Stimulated activated naive CD4-positive, alpha-beta T cell (primary cell): ENCODE measurements at places on chromosomes 2 and 18.

- DNase-seq, result no peak
Observed at GRCh38 chr2:176100547-176101140, 1.0 kb downstream of the HOXD12 start.

DNA sequence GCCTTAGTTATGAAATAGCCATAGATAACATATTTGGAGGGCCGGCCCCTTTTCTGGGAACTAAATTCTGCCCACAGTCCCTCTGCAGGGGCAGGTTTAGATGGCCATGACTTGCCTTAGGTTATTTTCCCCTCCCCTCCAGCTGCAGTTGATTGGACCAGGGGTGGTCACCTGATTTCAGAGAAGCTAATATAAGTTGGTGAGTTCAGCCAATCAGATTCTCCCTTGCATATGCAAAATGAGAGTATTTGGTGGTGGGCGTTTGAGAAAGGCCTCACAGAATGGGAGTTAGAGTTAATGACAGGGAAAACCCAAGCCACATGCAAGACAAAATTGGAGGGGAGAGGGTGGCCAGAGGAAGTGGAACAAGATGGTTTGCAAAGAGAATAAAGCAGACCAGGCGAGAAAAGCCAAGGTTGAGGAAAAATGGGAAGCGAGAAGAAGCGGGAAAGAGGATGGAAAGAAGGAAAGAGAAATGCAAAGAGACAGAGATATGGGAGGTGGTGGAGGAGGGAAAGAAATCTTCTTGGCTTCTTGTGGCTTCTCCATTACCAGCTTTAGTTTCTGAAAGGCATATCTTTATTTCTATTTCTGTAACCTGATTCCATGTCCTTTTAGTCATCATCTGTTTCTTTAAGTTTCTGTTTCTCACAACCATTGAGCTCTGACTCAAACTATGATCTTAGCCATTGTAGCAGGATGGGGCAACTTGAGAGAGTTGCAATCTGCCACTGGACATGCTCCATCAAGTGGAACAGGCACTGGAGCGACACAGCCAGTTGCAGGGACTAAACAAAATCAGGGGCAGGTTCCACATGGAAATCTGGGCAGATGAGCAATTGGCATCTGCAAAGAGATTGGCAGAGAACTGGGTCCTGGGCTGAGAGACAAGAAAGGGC, 108.1 kb upstream of the SIX3 start:
- DNase-seq, result no peak

DNA sequence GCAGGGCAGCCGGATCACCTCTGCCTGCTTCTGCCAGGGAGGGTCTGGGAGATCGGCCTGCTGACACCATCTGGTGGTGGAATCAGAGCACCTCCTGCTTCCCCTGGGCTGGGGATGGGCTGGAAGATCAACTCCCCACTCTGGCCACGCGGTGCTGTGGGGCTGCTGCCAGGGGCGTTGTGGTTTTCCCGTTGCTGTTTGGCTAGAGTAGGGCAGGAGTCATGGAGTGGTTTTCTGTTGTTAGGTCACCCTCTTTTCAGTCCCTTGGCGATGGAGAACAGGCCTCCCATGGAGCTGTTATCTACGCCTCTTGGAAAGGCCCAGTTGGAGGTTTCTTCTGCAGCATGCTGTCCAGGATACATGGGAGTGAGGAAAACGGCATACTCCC, 15.2 kb downstream of the BCL2L11 start:
- DNase-seq, result no peak

- no peak for DNase-seq
Observed at GRCh38 chr2:119464981-119465380, 33.3 kb downstream of the TMEM37 start.

DNA sequence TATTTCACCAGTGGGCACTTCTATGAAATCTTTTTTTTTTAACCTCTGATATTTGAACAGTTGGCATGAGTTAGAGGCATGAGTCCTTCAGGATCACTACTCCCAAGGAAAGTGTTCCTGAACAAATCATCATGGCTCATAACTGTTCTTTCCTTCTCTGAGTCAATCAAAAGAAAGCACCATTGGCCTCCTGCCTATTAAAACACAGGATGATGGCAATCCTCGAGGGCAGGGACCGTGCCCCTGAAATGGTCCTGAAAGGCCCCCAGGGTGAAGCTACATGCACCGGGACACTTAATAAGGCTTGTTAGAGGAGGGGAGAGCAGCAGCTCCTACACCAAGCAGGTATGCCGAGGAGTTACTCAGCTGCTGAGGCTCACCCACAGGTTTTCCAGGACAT, 43.5 kb downstream of the SLC14A2 start:
- no peak for DNase-seq

DNA sequence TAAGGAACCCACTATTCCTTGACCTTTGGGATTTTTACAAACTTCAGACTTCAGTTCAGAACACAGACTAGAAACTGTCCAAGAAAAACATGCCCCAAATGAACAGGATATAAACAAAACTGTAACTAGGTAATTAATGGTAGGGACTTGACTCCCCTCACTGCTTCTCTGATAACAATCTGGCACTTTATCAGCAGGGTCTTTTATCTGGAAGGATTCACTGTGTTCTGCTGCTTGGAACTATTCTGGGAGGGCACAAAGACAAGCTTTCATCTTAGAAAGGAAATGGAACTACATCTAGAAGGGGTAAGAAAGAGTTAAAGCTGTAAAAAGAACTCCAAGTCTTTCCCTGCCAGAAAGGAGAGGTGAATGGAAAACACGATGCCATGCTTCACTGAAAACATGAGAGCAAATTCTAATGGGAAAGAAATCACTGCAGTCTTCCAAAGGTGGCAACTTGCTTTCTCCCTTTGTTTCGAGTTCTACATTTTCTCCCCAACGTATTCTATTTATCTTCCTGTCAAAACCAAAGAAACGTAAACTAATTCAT, 181.2 kb downstream of the THADA start:
- DNase-seq, result no peak

GRCh38 chr18:48195787-48196186, 213.4 kb downstream of the ZBTB7C start:
- no peak for DNase-seq

DNA sequence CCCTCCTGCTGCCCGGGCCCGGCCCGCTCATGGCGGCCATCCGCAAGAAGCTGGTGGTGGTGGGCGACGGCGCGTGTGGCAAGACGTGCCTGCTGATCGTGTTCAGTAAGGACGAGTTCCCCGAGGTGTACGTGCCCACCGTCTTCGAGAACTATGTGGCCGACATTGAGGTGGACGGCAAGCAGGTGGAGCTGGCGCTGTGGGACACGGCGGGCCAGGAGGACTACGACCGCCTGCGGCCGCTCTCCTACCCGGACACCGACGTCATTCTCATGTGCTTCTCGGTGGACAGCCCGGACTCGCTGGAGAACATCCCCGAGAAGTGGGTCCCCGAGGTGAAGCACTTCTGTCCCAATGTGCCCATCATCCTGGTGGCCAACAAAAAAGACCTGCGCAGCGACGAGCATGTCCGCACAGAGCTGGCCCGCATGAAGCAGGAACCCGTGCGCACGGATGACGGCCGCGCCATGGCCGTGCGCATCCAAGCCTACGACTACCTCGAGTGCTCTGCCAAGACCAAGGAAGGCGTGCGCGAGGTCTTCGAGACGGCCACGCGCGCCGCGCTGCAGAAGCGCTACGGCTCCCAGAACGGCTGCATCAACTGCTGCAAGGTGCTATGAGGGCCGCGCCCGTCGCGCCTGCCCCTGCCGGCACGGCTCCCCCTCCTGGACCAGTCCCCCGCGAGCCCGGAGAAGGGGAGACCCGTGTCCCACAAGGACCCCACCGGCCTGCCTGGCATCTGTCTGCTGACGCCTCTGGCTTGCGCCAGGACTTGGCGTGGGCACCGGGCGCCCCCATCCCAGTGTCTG, 767 bp downstream of the RHOB start:
- DNase-seq, result peak; percentile 42

- no peak for DNase-seq
Observed at GRCh38 chr2:23809150-23809549, 117.8 kb downstream of the ATAD2B start.

DNA sequence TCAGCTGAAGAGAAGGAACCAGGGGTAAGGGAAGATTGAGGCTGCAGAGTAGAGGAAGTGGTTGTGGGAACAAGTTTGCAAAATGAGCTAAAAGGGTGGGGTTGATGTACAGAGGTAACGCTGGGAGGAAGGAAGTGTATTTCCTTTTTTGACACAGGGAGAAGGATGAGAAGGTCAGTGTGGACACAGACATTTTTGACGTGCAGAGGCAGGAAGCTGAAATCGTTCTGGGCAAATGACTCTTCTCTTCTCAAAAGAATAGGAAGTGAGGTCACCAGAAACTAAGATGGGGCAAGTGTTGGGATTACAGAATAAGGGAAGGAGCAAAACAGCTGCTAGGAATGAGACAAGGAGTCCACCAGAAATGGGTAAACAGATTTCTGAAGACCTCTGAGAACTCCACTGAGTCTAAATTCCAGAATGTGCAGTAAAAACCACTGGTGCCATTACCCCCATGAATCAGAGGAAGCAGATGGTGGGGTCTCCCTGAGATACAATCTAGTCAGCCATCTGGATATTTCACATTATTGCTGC, 20.0 kb upstream of the RNF149 start:
- DNase-seq, result peak; percentile 77

DNA sequence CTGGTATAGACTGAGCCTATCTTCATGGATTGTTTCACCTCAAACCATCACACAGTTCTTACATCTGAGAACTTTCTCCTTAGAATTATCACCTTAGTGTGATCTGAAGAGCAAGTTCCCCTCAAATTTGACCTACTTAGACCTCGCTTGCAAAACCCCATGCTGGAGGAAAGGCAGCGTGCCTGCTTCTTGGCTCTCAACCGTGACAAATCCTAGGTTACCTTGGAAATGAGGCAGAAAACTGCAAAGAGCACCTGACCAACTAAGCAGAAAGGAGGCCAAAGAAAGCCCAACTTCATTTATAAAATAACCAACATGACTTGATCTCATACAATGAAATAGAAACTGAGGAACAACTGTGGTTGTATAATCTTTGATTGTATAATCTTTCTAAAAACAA, 146.4 kb downstream of the RAB3GAP1 start:
- DNase-seq, result no peak

GRCh38 chr2:26352892-26353291, 6.3 kb upstream of the ADGRF3 start:
- DNase-seq, result no peak

GRCh38 chr2:170162271-170162632, 15.7 kb upstream of the MYO3B start:
- DNase-seq, result no peak

DNA sequence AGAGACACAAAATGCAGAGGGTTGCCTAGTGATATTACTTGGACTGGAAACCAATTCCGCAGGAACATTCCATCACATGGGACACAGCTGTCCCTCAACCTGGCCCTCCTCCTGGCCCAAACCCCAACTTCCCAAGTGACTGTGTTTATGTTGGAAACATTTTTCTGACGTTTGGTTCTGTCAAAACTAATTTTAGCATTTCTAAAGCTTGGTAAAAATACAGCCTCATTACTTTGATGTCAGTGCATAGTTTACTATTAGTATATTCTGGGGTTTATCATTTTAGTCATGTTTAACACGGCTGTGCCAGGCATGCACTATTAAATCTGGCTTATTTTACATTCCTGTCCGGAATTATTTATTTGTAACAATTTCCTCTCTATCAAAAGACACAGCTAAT, 69.9 kb downstream of the GLI2 start:
- DNase-seq, result no peak

GRCh38 chr2:135667045-135667444, 74.6 kb upstream of the UBXN4 start:
- DNase-seq, result no peak

DNA sequence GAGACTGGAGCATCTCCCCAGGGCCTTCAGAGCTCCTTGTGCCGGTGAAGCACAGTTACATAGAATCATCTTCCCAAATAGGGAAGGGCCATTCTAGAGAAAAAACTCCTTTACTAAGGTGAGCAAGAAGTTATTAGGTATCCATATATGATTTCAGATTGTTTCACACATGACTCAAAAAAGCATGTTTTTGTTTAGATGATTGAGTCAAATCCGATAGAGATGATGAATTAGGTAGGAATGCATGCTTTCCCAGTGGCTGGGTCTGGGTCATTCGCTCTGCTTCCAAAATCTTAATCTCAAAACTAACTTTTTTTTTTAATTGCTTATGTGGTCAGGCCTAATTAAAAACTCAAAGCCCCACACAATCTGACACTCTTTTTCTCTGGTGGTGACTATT, 3.8 kb downstream of the NT5C1B start:
- DNase-seq, result no peak

DNA sequence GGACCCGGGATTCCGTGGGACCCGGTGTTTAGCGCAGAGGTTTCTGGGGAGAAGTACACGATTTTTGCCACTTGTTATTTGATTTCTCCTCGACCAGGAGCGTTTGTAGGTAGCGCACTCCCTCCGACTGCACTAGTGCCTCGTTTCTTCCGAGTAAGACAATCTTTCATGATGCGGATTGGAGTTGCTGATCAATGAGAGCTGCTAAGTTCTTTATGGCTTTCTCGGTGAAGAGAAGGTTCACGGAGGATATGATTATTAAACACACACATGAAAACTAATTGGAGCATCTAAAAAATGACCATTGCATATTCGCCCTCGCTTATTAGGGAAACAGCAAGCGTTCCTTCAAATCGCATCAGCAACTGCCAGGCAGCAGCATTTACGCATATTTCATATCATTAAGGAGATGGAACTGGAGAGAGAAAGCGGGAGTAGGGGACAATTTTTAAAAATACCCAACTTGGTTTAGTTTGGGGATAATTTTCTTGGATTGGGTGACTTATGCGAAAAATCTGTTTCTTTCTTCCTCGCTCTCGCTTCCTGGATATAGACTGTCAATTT, 616 bp downstream of the EML6 start:
- DNase-seq, result no peak

DNA sequence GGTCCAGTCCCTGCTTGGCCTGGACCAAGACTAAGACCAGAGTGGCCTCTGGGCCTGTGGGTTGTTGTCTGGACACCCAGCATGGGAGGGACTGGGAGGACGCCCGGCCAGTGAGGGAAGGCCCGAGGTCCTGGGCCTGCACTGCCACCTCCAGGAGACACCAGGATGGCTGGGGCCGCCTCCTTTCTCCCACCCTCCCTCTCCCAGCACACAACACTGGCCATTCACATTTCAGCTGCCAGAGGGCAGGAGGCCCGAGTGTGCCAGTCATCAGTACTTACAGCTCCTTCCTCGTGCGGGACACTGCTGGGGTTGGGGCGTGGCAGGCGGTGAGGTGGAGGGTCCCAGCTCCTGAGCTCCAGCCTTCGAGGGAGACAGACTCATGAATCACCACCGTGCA, 133.5 kb downstream of the ASB1 start:
- DNase-seq, result no peak

DNA sequence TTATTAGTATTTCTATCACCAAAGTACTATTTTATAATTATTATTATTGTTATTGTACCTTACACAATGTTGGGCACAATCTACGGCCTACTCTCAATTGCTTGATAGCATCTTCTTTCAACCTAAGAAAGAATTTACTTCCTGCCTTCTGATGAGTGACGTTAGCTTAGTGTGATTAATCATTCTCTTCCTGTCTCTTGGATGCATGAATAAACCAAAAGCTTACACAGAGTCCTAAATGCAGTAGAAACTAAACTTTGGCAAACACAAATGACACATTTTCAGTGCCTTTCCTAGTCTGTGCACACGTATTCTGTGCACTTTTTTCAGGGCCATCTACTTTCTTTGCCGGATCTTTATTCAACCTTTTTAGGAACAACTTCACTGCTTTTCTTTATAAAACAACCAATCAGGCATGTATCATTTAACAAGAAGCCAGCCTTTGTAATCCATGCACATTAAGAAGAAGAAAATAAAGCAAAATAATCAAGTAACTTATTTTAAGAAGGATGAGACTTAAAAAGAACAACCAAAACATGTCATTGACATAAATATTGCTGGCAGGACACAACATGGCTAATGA, 19.1 kb downstream of the TRAK2 start:
- no peak for DNase-seq

- no peak for DNase-seq
Observed at GRCh38 chr2:232687382-232688160, 9.6 kb upstream of the GIGYF2 start.
